ENCODE measurements at places on chromosomes 6 and 20. TPM values are rescaled to one million over a fixed set of nuclear protein-coding genes. Genes with fewer than 3 reads are reported as not detected.

LHFPL5 gene
- not detected for total RNA-seq

DYNLT2 gene
- total RNA-seq: 1.6 TPM

FAM162B gene
- 64.4 TPM for total RNA-seq

PRRT1 gene
- 2.0 TPM for total RNA-seq

SCRT2 gene
- not detected for total RNA-seq

MPC1 gene
- 30.1 TPM for total RNA-seq

DNA sequence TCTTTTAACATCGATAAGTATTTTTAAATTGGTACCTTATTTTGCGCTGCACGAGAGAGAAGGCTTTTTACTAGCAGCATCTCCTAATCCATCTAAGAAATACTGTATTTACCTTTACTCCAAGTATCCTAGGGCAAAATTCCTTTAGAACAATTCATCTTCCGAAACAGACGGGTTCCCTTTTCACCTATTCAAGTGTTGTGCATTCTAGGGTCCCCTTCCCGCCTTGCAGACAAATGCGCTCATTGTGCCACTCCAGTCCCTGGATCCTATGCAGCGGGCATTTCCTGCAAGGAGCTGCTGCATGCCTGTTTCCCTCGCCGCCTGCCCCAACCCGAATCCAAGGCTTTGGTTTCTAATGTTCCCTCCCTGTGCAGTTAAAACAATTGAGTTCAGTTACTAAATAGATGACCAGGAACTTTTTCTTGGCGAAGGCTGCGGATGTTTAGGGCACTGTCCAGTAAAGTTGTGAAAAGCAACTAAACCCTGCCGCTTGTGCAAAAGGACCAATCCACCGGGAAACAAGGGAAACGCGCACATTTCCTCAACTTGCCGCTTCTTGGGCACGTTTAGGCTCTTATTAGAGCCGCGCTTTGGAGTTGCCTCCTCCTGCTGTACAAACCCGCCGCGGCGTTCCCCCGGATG, 556 bp upstream of the SCAF8 start:
- peak overlapping the region; percentile 100 for H3K27ac ChIP-seq
- peak overlapping the region; percentile 79 for H3K4me3 ChIP-seq
- no peaks in the 10 kb centered on the region for H3K36me3 ChIP-seq

- no peaks in the 10 kb centered on the region for H3K27me3 ChIP-seq
- no peak overlapping the region for H3K4me3 ChIP-seq
- no peak overlapping the region for H3K27ac ChIP-seq
- DNase-seq: no peak
- peaks cover 20% of the 10 kb centered on the region for H3K4me1 ChIP-seq
Observed at GRCh38 chr20:51698252-51698651, 69.9 kb downstream of the ATP9A start.

DNA sequence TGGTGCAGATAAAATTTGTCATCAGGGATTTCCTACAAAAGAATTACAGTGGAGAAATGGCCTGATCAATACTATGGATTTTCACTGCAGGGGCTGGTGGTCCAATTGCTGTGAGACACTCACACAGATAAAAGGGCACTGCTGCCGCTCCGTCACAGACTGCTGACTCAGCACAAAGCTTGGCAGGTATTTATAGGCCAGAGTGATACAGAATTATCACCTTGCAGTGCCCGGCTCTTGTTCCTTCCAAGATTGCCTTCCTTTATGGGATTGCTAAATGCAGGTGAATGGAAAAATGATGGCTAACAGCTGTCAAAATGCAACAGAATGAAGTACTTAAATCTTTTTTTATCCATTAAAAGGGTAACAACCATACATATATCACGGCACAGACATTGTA, 247.8 kb upstream of the ZFP64 start:
- H3K4me1 ChIP-seq: peaks cover 4% of the 10 kb centered on the region
- no peak overlapping the region for H3K4me3 ChIP-seq
- no peak for DNase-seq
- H3K27me3 ChIP-seq: no peaks in the 10 kb centered on the region
- H3K36me3 ChIP-seq: no peaks in the 10 kb centered on the region
- no peak overlapping the region for H3K27ac ChIP-seq

- no peak overlapping the region for H3K27ac ChIP-seq
- peaks cover 22% of the 10 kb centered on the region for H3K27me3 ChIP-seq
- DNase-seq: no peak
- no peaks in the 10 kb centered on the region for H3K36me3 ChIP-seq
- H3K4me3 ChIP-seq: no peak overlapping the region
- no peaks in the 10 kb centered on the region for H3K4me1 ChIP-seq
Observed at GRCh38 chr20:46901638-46902037, 7.0 kb downstream of the EYA2 start.

- no peaks in the 10 kb centered on the region for H3K36me3 ChIP-seq
- no peak for DNase-seq
- H3K27me3 ChIP-seq: no peaks in the 10 kb centered on the region
- no peak overlapping the region for H3K27ac ChIP-seq
- peaks cover 9% of the 10 kb centered on the region for H3K4me1 ChIP-seq
Observed at GRCh38 chr20:49700411-49701185, 13.1 kb downstream of the B4GALT5 start.

GRCh38 chr6:163389354-163389753, 25.2 kb upstream of the QKI start:
- H3K27ac ChIP-seq: no peak overlapping the region
- no peak for DNase-seq
- no peaks in the 10 kb centered on the region for H3K36me3 ChIP-seq

DNA sequence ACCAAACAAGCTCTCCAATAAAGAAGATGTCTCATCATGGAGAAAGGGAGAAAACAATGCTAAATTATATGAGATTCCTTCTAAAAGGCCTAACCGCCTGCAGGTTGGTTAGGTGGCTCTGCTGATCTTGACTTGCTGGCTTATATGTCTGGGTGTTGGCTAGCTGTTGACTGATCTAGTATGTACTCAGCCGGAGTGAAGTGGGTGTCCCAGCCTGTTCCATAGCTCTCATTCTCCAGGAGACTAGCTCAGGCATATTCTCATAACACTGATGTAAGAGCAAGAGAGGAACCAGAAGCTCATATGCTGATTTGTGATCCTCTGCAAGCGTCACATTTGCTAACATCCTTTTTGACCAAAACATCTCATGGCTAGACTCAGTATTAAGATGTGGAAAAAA, 473.0 kb downstream of the BMP2 start:
- H3K27me3 ChIP-seq: no peaks in the 10 kb centered on the region
- H3K36me3 ChIP-seq: no peaks in the 10 kb centered on the region
- no peaks in the 10 kb centered on the region for H3K4me1 ChIP-seq
- DNase-seq: no peak
- H3K4me3 ChIP-seq: no peak overlapping the region
- H3K27ac ChIP-seq: no peak overlapping the region

DNA sequence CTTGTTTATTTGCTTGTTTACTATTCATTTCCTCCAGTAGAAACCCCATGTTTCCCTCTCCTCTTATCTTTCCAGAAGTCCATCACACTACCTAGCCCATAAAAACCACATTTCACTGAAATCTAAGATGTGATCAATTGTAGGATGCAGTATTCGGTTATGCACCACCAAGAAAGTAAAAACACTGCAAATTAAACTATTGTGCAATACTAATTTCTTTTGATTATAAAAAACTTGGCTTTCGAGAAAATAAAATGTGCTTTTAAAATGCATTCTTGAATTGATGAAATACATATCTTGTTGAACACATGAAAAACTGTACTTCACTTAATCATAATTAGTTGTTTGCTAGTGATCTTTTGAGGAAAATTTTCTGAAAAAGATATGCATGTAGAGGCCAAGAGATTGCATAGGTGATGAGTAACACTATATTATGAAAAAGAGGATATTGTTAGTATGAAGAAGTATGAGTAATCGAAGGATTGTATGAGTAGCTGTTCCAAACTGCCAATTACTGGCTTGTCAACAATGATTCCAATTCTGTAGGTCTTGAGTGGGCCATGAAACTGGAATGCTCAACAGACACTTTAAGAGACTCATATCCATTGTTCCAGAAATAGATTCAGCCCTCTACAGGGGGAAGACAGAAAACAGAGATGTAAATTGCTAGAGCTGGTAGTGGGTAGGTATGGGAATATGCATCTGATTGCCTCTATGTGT, 79.7 kb downstream of the RNF217 start:
- peaks cover 2% of the 10 kb centered on the region for H3K36me3 ChIP-seq
- DNase-seq: no peak
- no peaks in the 10 kb centered on the region for H3K27me3 ChIP-seq
- H3K27ac ChIP-seq: no peak overlapping the region

- H3K27me3 ChIP-seq: no peaks in the 10 kb centered on the region
- no peak for DNase-seq
- H3K4me3 ChIP-seq: no peak overlapping the region
- H3K4me1 ChIP-seq: no peaks in the 10 kb centered on the region
- no peaks in the 10 kb centered on the region for H3K36me3 ChIP-seq
- H3K27ac ChIP-seq: no peak overlapping the region
Observed at GRCh38 chr6:163712981-163713380, 298.5 kb downstream of the QKI start.

- DNase-seq: no peak
- no peak overlapping the region for H3K27ac ChIP-seq
- no peaks in the 10 kb centered on the region for H3K36me3 ChIP-seq
- H3K4me3 ChIP-seq: no peak overlapping the region
- no peaks in the 10 kb centered on the region for H3K4me1 ChIP-seq
Observed at GRCh38 chr6:18712595-18712994, 325.4 kb downstream of the RNF144B start.

DNA sequence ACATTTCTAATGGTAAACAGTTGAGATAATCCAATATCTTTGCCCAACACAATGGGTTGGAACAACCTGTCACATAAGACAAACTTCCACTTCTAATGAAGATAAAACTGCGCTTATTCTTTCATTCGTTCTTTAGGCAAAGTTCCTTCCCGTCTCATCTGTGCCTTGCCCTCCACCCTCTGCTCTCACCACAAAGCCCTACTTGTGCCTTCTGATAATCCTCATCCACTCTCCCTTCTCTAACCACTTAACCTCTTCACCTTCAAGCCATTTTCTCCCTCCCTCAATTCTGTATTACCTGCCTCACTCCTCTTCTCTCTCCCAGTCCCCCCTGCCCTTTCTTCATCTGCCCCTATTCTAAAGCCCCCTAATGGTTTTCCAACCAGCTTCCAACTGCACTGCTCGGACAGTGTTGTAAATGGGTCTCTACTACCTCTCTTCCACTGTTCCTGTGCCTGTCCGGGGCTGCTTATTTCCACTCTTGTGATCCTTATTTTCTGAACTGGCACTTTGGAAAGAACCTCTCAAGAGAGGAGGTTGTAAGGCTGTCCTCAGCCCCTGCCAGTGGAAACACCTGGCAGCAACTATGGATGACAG, 62.9 kb upstream of the MYB start:
- H3K4me1 ChIP-seq: no peaks in the 10 kb centered on the region
- no peak overlapping the region for H3K4me3 ChIP-seq
- no peaks in the 10 kb centered on the region for H3K36me3 ChIP-seq
- no peak overlapping the region for H3K27ac ChIP-seq
- peaks cover 2% of the 10 kb centered on the region for H3K27me3 ChIP-seq

GRCh38 chr20:1866834-1867233, 28.4 kb upstream of the SIRPA start:
- H3K4me3 ChIP-seq: no peak overlapping the region
- no peak for DNase-seq
- peaks cover 4% of the 10 kb centered on the region for H3K4me1 ChIP-seq
- H3K36me3 ChIP-seq: no peaks in the 10 kb centered on the region

- peaks cover 8% of the 10 kb centered on the region for H3K36me3 ChIP-seq
- no peaks in the 10 kb centered on the region for H3K27me3 ChIP-seq
- peaks cover 45% of the 10 kb centered on the region for H3K4me1 ChIP-seq
- H3K27ac ChIP-seq: peak overlapping the region; percentile 87
- H3K4me3 ChIP-seq: peak overlapping the region; percentile 75
Observed at GRCh38 chr6:31736768-31737314, 511 bp upstream of the CLIC1 start.

GRCh38 chr6:161226009-161226964, 47.6 kb downstream of the AGPAT4 start:
- H3K36me3 ChIP-seq: no peaks in the 10 kb centered on the region
- no peaks in the 10 kb centered on the region for H3K27me3 ChIP-seq
- H3K4me3 ChIP-seq: no peak overlapping the region
- H3K4me1 ChIP-seq: no peaks in the 10 kb centered on the region
- no peak for DNase-seq

GRCh38 chr6:19320111-19320581, 517.0 kb upstream of the ID4 start:
- no peaks in the 10 kb centered on the region for H3K27me3 ChIP-seq
- DNase-seq: peak; percentile 65
- H3K27ac ChIP-seq: no peak overlapping the region
- H3K4me3 ChIP-seq: no peak overlapping the region

DNA sequence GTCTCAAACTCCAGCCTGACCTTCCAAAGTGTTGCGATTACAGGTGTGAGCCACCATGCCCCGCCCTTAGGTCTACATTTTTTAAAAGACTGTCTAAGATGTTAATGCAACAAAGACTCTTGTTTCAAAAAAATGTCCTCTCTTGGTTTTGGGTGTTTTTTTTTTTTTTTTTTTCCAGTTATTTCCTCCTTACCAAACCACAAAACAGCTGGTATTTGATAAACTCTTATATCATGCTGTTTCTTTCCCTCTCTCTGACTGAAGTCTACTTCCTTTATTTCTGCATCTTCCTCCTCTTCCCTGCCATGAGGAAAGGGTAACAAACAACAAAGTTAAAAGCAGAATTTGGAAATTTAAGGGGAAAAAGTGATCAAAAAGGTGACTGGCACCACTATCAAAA, 21.2 kb downstream of the STK38 start:
- H3K27ac ChIP-seq: no peak overlapping the region
- no peaks in the 10 kb centered on the region for H3K4me1 ChIP-seq
- DNase-seq: no peak
- H3K27me3 ChIP-seq: no peaks in the 10 kb centered on the region
- peaks cover 12% of the 10 kb centered on the region for H3K36me3 ChIP-seq

DNA sequence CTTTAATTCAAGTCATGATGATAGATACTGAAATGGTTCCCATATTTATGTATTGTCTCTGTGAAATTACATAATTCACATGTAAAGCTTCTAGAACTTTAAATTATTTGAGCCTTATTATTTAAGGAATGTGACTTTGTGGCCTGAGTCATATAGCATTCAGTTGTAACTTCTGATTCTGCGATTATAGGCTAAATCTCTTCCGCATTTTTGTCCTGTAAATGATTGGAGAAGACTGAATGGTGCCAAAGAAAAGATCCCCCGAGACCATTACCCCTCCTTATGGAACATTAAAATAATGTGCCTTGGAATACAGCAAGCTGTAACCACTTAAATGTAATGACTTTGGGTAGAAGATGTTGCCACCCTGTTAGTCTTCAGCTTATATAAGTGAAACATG, 63.3 kb upstream of the MAP7 start:
- no peak overlapping the region for H3K4me3 ChIP-seq
- DNase-seq: no peak
- H3K4me1 ChIP-seq: no peaks in the 10 kb centered on the region
- H3K36me3 ChIP-seq: no peaks in the 10 kb centered on the region

- no peak for DNase-seq
- H3K27me3 ChIP-seq: no peaks in the 10 kb centered on the region
- H3K4me3 ChIP-seq: no peak overlapping the region
- no peaks in the 10 kb centered on the region for H3K36me3 ChIP-seq
- no peak overlapping the region for H3K27ac ChIP-seq
Observed at GRCh38 chr20:51265361-51265760, 242.5 kb upstream of the KCNG1 start.
